Stimulated activated naive CD8-positive, alpha-beta T cell treated with anti-CD3 and anti-CD28 coated beads, Interleukin-15, amount 100 ng/mL, for 72 hours (primary cell): ENCODE measurements at places on chromosomes 7 and 10.

- DNase-seq, result no peak
These were observed 487.4 kb upstream of the CELF2 start for GRCh38 chr10:10530313-10530712.

DNA sequence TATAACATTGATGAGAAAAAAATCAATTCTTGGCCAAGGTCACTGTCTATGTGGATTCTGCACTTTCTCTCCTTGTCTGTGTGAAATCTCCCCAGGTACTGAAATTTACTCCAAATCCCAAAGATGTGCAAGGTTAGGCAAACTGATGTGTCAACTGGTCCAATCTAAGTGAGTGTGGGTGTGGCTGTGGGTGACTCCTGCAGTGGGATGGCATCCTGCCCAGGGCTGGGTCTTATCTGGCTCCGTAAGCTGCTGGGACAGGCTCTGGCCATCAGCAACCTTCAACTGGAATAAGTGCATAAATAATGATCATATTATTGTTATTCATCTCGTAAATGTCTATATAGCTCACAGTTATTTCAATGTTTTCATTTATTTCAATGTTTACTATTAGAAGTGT, 79.3 kb downstream of the JCAD start:
- no peak for DNase-seq

GRCh38 chr10:33258967-33259366, 75.5 kb downstream of the NRP1 start:
- DNase-seq, result no peak

DNA sequence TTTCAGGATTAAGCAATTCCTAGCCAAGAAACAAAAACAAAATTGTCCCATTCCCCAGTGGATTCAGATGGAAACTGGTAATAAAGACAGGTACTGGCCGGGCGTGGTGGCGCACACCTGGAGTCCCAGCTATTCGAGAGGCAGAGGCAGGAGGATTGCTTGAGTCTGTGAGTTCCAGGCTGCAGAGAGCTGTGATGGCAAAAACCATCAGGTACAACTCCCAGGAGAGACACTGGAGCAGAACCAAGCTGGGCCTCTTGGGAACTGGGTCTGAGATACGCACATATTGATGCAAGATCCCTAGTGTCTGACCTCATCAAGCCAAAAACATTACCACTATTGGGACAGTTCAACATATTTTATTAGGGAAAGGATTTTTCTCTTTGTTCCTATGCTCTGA, 84.0 kb upstream of the ANLN start:
- no peak for DNase-seq

- no peak for DNase-seq
These were observed 18.2 kb downstream of the SLC29A3 start for GRCh38 chr10:71337219-71337701.

DNA sequence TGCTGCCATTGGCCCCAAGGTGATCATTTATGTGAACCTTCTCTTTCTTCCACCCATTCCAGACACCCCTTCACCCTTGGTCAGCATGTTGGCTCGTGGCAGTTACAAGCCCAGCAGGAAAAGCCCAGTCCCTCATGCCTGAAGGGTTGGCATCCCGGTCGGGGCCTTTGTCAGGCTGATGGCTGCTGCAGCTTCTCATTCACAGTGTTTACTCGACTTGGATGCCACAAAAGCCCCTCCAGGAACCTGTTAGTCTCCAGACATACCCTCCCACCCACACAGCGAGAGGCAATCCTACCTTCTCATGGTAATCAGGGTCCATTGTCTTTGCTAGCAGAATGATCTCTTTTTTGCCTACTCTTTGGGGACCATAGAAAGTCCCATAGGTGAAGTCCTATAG, 200.8 kb upstream of the PFKP start:
- no peak for DNase-seq

- DNase-seq, result no peak
These were observed 32.4 kb downstream of the SPDYE6 start for GRCh38 chr7:102323914-102324195.

DNA sequence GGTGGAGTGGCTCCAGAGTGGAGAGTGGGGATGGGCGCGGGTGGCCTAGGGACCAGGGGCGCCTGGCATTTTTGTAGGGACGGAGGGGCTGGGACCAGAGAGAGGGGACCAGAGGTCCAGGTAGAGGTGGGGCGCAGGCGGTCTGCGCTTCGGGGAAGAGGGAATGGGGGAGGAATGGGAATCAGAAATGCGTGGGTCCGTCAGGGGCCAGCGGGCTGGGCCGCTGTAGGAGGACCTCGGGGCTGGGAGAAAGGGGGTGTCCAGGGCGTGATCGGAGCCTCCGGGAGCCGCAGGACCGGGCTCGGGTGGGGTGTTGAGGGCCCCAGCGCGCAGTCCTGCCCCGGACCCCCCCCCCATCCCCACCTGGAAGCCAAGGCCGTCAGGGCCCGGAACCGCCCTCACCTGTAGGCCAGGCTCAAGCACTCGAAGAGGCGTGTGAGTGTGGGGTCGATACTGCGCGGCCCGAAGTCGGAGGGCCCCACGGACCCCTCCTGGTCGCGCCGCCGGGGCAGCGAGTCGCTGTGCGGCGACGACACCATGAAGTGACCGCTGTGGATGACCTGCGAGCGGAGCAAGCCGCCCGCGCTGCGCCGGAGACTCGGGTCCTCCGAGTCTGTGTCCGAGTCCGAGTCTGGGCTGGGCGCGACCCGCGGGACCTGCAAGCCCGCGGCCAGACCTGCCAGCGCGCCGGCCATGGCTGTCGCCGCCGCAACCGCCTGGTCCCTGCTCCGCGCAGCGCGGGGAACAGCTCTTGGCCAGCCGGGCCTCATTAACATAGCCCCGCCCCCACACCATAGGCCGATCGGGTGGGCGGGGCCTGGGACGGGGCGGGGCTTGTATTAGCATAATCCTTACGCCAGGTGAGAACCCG, at the start of gene MLXIPL:
TSS of gene MLXIPL (minus strand) at position 725 of the 871 bp plus-strand sequence. CDS start at position 695, 30 bp downstream.
- peak; percentile 47 for DNase-seq

DNA sequence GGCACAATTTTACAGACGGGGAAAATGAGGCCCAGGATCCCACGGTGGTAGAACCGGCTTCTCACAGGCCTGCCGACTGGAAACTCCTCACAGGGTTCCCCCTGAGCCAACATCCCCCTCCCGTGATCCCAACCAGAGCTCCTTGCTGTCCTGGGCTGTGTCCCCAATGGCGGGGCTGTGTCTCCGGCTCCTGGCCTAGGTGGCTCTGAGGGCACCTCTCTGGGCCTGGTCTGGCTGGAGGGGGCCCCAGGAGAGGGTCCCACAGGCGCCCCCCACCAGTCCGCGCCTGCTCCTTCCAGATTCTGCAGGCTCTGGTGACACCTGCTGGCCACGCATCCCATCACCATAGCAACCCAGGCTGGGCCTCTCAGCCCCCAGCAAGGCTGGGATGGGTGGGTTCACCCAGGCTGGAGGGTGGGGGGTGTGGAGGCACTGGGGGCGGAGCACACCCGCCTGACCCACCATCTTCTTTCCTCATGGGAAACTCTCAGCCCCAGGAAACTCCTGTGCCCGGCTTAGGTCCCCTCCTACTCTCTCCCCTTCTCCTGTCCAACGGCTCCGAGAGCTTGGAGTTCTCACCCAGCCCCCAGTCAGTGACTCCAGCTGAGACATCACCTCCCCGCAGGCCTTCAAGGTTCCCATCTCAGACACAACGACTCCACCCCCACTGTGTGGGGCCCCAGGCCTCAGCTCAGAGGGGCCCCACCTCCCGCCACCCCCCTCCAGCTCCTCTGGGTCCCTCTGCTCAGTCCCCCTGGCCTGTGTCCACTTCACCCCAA, 27.1 kb upstream of the TNRC18 start:
- DNase-seq, result peak; percentile 43
